ENCODE measurements at places on chromosomes 2 and 18.

- no peak for DNase-seq
Measured at GRCh38 chr2:173982918-173983317, 17.7 kb upstream of the SP3 start.

GRCh38 chr2:7748717-7749415 is 831.7 kb downstream of the RNF144A start:
- peak; percentile 4 for DNase-seq

DNA sequence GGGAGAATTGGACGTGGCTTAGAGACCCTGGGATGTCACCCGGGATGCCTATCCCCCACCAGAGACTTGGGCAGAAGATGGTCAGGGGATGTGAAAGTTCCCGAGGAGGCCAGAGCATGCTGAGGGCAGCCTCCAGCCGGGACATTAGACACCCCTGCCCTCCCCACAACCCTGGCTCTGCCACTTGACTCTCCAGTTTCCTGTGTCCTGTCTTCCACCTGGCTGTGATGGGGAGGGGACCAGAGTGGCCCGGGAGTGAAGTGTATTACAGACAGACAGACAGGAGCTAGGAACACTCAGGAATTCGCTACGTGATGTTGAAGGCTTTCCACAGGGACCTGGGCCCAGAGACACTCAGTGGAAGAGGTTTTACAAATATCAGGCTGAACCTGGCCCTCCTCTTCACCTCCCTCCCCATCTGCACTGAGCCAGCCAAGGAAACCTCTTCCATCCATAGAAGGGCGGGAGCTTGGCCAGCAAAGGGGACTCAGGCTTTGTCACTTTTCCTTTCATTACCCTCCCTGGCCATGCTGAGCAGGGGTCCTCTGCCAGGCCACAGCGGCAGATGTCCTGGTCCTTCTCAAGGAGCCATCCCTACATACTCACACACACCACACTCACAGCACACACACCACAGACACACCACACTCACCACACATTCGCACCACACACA is 60.7 kb downstream of the SDC1 start:
- no peak for DNase-seq

- DNase-seq: no peak
Measured at GRCh38 chr2:150409196-150409595, 78.3 kb downstream of the RND3 start.

DNA sequence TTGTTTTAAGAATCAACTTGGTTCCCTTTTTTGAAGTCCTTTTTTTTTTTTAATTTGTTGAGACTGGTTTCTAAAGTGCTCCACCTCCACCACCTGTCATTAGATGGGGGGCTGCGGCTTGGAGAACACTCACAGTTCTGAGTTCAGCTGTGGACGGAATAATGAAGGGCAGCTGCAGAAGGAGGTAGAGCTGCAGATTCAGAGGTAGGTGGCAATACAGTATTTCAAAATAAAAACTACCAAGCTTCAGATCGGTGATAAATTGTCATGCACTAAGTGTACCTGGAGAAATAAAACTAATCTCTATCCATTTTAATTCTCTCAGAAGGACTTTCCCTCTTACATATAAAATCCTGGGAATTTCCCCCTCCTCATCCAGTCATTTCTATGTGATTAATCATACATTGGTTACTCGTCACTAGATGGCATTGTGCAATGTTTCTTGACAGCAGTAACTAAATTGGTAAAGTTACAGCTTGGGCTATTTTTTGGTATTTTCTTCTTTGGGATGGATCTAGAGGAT is 81.1 kb upstream of the SLC39A10 start:
- peak; percentile 43 for DNase-seq

DNA sequence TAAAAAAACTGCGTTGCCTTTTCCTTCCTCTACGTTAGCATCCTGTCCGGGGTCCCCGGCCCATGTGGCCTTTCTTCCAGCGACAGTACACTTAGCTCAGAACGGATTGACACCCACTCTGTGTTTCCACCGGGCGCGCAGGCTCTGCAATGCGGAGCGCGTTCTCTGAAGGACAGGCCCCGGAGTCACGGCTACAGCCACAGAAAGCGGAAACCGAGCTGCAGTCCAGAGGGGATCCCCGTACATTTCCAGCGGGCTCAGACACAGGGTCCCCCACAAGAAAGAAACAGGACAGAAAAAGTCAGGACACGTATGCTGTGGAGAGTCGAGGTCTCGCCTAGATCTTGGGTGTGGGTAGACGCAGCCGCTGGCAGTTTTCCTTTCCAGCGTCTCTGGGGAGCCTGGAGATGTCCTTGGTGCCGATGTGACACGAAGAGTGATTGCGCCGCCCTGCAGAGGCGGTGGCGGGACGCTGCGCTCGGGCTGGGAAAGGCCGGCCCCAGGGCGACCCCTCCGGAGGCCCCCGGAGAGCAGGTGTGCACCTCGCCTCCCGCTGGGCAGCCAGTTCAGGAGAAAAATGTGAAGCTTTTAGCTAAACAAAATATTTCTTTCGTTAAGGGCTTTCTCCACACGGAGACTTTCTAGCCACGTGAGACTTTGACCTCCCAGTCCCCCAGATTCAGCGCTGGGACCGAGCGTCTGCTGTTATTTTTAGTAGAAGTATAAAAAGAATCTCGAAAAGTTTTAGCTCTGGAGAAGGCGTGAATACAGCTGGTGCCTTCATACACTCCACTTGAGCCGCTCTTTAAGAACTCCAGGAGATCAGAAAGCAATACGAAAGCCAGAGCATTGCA is 1.3 kb upstream of the ACKR3 start:
- no peak for DNase-seq

DNA sequence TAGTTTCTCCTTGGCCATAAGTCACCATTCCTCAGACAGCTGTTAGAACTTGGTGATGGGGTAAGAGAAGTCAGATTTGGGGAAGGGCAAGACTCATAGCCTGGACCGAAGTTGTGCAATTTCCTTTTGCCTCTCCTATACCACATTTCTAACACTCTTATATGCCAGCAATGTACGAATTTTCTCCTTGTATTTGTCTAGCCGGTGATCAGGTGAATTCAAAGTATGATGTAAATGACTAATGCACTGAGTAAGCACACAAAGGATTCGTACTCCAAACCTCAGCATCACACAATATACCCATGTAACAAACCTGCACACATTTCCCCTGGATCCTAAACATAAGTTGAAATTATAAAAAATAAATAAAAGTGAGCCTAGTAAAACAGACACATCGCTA is 1143.5 kb upstream of the CELF4 start:
- DNase-seq: no peak

GRCh38 chr2:98654699-98655495 is 46.5 kb downstream of the UNC50 start:
- peak; percentile 67 for DNase-seq
